Prostate gland (tissue), 2 donors: ENCODE measurements at places on chromosomes 2 and 18.

DNA sequence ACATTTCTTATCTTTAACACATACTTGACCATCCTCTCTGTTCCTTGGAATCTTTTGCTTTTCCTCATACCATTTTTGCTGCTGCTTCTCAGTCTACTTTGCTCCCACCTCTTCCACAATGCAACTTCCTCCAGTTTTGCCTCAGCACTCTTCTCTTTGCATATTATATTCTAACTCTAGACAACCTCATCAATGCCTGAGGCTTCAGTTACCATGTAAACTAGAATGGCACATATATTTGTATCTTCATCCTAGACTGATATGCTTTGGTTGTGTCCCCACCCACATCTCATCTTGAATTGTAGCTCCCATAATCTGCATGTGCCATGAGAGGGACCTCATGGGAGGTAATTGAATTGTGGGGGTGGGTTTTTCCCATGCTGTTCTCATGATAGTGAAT lies 55.9 kb upstream of the STAM2 start:
- DNase-seq: no peak

DNA sequence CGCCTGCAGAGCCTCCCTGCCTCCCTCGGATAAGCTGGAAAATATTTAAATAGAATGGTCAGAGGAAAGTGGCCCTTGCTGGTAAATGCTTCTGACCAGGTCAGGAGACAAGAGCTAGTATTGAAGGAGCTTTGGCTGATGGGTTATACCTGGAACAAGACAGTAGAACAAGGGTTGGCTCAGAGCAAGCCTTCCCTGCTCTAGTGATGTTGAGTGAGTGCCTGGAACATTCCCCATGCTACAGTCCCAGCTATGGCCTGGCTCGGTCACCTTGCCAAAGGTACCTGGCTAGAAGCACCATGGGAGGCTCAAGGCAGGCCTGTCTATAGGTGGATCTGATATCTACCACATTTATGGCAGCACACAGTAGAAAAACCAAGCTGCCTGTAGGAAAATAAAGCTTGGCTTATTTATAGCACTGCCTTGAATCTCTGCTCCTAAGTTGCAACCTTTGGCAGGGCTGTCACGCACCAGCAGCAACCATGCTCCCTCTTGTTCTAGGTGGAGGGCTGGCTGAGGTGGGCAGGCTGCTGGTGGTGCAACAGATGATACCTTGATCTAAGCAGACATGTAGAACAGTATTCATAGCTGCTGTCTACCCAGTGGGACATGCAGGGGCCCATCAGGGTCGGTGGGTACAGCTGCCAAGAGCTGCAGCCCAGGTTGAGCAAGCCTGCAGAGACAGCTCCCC lies 66.7 kb upstream of the BCL2L11 start:
- DNase-seq: no peak

DNA sequence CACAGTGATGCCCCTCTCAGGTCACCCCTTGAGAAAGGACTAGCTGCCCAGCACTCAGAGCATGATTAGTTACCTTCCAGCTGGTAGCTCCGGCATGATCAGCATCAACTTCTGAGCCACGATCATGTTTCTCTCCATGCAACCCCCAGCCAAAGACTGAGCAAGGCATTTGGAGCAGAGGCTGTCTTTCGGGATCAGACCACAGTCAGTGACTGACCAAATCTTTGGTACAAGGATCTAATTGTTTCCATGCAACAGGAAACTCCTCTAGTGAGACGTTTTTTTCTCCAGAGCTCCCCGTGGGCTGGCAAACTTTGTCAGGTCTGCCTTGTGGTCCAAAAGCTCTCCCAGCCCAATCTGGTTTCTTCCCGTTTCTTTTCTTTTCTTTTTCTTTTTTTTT lies 244.3 kb downstream of the METTL4 start:
- DNase-seq: no peak

DNA sequence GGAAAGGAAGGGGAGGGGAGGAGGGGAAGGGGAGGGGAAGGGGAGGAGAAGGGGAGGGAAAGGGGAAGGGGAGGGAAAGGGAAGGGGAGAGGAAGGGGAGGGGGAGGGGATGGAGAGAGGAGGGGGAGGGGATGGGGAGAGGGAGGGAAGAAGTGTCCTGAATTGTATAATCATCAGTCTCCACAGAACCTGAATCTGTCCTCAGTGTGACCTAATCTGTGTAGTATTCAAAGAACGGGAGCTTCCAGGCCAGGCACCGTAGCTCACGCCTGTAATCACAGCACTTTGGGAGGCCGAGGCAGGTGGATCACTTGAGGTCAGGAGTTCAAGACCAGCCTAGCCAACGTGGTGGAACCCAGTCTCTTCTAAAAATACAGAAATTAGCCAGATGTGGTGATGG lies 41.1 kb upstream of the CCDC150 start:
- DNase-seq: no peak

GRCh38 chr18:23916338-23916737 lies 98.2 kb upstream of the TTC39C start:
- DNase-seq: no peak

- no peak for DNase-seq
Measured at GRCh38 chr2:170339750-170340692, 162.1 kb downstream of the MYO3B start.

GRCh38 chr2:113741091-113741490 lies 15.4 kb downstream of the SLC35F5 start:
- DNase-seq: no peak

- DNase-seq: no peak
Measured at GRCh38 chr2:188884517-188884916, 89.7 kb upstream of the COL3A1 start.

DNA sequence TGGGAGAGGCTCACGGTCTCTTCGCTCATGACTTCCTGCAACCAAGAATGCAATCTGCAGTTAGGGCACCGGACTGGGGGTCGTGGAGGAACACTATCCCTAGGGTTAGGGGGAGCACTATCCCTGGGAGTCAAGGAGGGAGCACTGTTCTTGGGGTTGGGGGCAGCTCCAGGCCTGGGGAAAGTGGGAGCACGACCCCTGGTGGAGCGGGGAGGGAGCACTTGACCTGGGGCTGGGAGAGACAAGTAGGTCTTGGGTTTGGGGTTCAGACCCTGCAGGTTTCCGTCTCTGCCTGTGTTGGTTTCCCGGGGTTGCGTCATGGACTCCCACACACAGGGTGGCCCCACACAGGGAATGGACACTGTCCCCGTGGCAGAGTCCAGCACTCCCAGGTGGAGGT lies 133.6 kb downstream of the TPO start:
- DNase-seq: no peak

- no peak for DNase-seq
Measured at GRCh38 chr18:48643262-48643661, 104.4 kb downstream of the CTIF start.

GRCh38 chr2:223688094-223688835 lies 86.1 kb upstream of the SCG2 start:
- DNase-seq: no peak

DNA sequence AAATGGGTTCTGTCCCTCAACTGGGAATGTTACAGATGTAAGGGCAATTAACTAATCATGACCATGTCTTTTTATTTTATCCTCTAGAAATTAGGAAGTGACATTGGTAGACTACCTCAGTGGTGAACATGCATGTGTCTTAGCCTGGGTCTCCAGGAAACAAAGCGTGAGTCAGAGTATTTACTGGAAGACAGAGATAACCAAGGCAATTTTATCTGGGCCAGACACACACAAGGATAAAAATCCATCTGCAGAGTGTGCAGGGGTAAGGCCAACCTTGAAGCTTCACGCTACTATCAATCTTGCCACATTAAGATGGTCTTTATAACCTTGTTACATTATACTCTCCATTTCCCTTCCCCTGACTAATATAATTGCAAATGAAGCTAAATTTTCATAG lies 487.5 kb downstream of the SUCLG1 start:
- no peak for DNase-seq

DNA sequence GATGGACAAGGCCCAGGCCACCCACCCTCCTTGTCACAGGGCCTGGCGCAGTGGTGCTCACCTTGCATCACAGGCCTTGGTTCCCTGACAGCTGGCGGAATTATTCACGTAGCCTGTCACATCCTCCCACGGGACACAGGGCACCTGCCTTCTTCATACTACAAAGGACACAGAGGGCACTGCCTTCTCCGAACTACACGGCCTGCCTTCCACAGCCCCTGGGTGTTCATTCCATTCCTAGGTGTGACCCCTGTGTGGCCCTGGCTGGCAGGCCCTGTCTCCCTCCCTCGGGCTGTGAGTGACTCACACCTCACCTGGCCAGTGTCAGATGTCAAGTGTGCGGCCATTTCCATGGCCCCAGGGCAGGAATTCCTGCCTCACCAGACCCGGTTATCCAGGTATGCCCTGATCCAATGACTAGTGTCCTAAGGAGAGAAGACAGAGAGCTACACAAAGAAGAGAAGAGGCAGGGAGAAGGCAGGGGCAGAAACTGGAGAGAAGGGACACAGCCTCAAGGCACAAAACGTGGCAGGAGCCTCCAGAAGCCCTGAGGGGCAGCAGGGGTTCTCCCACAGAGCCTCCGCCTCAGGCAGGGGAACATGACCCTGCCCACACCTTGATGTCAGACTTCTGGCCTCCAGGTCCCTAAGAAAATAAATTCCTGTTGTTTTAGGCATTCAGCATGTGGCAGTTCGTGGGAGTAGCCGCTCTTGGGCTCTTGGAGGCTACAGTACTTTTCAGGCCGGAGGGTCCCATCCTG lies 43.4 kb downstream of the MBP start:
- no peak for DNase-seq

GRCh38 chr2:35462226-35462998 lies 893.2 kb upstream of the CRIM1 start:
- no peak for DNase-seq

GRCh38 chr2:136242100-136242499 lies 124.2 kb upstream of the CXCR4 start:
- no peak for DNase-seq

GRCh38 chr18:26745288-26746181 lies 120.0 kb downstream of the AQP4 start:
- DNase-seq: peak; percentile 66

DNA sequence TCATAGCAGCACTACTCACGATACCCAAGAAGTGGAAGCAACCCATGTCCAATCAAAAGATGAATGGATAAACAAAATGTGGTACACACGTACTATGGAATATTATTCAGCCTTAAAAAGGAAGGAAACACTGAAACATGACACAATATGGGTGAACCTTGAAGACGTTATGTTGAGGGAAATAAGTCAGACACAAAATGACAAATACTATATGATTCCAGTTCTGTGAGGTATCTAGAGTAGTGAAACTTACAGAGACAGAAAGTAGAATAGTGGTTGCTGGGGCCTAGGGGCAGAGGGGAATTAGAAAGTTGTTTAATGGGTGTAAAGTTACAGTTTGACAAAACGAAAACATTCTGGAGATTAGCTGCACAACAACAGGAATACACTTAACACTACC lies 24.7 kb downstream of the TLK1 start:
- no peak for DNase-seq

GRCh38 chr18:28174181-28174905 lies 2.6 kb downstream of the CDH2 start:
- no peak for DNase-seq

DNA sequence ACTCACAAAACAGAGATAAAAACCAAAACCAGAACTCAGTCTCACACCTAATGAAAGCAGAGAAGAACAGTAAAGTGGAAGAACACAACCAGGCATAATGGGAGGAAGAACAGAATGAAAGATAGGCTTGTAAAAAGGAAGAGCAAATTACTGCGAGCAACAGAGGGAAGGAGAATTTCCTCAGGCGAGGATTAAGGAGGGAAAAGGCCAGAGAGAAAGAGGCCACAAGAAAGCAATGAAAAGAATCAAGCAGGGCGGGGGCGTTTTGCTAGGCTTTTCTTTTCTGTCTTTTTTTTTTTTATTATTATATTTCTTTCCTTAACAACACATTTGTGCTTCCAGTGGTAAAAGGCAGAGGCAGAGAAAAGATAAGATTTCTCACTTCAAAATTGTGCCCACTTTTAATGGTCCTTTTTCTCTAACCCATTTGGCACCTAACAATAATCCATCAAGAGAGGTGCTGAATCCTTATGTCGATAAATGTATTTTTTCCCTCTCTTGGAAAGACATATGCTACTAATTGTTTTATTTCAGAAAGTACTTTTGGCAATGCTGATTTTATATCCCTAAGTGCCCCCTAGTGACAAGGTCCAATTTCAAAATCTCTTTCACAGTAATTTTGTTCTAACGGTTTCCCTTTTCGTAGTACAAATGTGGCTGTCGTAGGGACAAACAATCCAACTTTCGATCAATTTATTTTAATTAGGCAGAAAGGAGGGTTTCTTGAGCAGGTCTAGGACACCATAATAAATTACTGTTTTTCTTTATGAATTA lies 138.7 kb upstream of the AQP4 start:
- no peak for DNase-seq

- DNase-seq: no peak
Measured at GRCh38 chr2:150916467-150917396, 344.9 kb downstream of the RBM43 start.

DNA sequence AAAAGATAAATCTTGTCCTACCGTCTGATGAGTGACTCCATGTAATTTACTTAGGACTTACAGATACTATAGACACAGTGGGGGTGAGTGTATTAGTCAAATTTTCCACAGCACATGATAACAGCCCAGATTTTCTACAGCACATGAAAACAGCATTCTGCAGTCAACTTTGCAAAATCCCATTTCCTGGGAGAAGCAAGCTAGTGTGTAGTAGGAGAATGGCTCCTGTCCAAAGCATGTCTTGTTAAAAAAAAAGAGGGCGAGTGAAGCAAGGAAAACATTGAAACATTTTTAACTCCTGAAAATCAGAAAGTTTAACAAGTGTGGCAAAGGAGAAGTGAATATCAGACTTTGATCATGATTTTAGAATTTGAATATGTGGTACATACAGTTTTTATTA lies 817.8 kb upstream of the FAM98A start:
- no peak for DNase-seq

GRCh38 chr2:181471783-181472182 lies 14.6 kb downstream of the ITGA4 start:
- DNase-seq: no peak

DNA sequence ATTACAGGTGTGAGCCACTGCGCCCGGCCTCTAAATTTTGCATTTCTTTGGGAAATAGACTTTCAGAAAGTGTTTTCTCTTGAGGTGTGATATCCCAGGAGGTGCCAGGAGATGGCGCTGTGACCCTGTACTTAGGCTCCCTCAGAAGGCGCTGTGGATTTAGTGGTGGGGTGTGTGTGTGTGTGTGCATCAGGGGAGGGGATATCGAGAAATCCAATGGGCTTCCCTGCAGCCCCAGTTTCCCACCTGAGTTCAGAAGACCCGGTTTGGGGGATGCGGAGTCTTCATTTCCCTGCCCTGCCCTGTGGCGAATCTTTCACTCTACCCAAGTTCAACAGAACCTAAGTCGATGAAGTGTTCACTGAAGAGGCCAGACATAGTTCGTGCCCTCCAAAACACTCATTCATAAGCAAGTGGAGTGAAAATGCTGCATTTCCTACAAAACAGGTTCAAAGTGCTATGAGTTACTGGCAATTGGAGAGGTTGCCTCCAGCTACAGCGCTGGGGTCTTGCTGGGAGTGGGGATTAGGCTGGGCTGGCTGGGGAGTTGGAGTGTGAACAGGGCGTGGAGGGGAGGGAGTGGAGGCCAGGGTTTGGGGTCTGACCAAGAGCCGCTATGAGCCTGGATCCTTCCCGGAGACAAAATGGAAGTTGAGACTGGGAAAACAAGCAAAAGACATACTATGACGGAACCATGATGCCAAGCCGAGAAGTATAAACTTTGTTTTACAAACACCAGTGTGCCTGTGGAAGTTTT lies 6.5 kb upstream of the WNT6 start:
- peak; percentile 52 for DNase-seq
